Stimulated activated CD8-positive, alpha-beta memory T cell treated with anti-CD3 and anti-CD28 coated beads, Interleukin-4, amount 100 ng/mL, for 4 hours (primary cell): ENCODE measurements at places on chromosomes 6 and 20.

DNA sequence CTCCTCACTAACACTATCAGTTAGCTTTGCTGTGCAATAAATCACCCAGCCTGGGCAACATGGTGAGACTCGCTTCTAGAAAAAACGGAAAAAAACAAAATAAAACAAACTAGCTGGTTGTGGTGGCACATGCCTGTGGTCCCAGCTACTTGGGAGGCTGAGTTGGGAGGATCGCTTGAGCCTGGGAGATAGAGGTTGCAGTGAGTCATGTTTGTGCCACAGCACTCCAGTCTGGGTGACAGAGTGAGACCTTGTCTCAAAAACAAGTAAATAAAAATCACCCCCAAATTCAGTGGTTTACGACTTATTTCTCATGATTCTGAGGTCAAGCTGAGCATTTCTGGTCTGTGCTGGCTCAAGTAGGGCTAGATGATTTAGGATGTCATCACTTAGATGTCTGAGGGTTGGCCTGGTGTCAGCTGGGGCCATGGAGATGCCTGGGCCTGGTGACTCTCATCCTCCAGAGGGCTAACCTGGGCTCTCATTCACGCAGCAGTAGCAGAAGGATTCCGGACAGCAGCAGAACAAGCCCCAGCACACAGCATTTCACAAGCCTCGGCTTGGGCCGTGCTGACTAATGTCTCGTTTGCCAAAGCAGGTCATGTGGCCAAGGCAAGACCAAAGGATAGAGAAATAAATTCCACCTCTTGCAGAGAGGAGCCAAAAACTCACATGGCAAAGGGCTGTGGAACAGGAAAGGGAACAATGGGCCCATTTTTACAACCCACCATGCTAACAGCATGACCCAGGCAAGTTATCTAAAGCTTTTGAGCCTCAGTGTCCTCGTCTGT, 32.5 kb downstream of the MGME1 start:
- no peak for DNase-seq

DNA sequence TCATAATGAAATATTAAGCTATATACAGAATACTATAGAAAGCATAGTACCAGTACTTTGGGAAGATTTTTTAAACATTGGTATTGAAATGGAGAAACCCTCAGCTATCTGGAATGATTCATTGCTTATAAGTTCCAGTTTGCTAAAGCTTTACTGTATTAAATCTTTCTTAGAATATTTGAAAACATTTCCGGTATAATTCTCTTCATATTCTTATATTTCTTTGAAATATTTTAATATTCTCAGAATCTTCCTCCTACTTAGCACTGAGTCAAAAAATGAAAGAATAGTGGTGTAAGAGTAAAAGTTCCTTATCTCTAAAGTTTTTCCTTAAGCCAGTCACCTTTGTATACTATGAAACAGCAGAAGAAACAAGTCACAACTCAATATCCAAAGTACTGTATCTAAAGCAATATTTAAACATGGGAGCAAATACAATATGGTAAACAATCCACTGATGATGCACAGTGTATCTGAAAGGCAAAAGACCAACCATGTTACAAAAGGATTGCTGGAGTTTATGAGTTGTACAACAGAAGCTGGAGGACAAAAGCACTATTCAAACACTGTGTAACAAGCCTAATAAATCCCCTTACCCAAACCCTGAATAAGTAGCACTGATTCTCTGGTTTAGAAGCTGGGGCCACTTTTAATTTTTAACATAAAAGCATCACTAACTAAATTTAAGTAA, 102.1 kb downstream of the PRDM1 start:
- no peak for DNase-seq

DNA sequence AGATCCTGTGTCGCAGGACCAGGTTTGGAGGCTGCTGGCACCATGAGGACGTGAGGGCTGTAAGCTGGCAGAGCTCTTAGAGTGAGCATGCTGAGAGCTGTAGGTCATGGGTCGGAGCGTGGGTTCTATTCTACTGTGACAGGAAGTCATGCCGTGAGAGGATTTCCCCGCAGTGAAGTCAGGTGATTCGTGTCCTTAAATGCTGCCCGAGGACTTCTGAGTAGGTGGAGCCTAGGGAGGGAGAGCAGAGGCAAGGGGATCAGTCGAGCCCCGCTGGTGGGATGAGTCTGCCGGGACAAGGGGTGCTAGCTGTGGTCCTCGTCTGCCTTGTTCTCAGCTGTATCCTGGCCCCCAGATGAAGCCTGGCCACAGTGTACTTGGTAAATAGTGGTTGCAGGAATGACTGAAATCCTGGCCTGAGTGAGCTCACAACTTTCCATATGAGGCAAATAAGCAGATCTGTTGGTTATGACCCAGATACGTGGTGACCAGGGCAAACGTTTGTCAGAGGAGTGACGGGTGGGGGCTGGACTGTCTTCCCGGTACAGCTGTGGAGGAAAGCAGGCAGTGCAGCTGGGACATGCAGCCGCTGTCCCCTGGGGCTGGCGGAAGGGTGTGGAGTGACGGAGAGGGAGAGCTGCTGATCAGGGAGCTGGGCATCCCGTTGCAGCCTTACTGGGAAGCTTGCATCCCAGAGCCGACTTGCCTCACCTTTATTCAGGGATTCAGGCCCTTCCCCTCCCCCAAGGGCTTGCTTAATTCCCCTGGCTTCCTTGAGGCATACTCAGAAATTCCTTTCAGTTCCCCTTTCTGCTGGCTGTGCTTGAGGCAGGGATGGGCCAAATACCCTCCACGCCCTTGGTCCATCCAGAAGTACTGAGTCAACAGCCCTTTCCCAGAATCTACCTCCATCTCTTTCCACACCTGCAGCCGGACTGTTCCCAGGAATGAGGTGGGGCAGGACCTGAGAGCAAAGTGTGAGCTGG, 250.9 kb upstream of the RREB1 start:
- DNase-seq = peak; percentile 6

GRCh38 chr6:88872962-88873361, 90.5 kb downstream of the RNGTT start:
- DNase-seq = no peak

GRCh38 chr20:57091748-57092111, 174.7 kb downstream of the BMP7 start:
- no peak for DNase-seq

DNA sequence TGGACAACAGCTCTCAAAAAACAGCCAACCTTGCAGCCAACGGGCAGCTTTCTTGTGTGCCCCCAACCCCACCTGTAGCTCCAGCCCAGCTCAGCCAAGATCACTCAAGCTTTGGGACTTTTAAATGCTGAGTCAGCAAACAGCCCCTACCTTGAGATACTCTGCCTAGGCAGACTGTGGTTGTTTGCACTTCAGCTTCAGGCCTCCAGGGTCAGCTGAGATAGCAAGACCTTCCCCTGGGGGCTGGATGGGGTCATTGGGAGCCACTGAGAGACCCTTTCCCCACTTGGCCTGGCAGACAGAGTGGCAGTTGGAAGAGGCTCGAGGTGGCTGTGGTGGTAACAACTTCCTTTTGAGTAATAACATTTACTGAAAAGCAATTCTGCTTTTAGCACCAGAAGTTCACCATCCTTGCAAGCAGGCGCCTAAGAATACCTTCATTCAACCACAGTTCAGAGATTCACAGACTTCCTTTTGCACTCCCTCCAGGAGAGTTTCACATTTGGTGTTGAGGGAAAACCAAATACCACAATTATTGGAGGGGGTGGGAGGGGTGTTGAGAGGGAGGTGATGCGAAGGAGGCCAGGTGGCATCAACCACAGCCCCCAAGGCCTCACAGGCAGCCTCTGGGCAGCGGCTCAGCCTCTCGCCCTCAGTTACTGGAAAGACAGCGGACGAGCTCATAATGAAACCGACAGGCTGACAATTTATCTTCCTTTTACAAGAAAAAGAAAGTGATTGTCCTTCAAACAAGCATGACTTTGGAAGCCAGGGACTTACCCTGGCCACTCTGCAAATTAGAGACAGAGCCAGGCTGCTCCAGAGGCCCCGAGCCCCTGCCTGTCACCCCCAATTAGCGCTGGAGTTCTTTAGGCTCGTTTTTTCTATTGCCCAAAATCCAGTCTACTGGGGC, 148.1 kb downstream of the CEBPB start:
- DNase-seq = no peak

DNA sequence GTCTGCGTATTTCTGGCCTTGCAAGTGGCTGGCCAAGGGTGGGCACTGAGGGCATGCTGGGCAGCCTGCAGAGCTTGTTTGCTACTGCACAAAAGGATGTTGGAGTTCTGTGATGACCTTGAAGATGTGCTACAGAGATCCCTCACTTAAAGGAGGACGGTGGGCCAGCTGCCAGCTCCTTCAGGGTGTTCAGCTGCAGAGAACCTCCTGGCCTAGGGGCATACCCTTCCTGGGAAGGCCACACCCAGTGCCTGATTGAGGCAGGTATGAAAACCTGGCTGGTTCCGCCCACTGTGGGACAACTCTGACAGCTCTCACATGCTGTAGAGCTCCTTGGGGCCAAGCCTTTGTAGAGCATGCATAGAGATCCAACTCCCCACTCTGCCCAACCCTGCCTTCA, 3.0 kb upstream of the KCNK17 start:
- DNase-seq = no peak

GRCh38 chr6:162385980-162386379, 341.6 kb downstream of the PRKN start:
- DNase-seq = no peak

- no peak for DNase-seq
Measured at GRCh38 chr6:41634657-41635056, 3.6 kb upstream of the MDFI start.

DNA sequence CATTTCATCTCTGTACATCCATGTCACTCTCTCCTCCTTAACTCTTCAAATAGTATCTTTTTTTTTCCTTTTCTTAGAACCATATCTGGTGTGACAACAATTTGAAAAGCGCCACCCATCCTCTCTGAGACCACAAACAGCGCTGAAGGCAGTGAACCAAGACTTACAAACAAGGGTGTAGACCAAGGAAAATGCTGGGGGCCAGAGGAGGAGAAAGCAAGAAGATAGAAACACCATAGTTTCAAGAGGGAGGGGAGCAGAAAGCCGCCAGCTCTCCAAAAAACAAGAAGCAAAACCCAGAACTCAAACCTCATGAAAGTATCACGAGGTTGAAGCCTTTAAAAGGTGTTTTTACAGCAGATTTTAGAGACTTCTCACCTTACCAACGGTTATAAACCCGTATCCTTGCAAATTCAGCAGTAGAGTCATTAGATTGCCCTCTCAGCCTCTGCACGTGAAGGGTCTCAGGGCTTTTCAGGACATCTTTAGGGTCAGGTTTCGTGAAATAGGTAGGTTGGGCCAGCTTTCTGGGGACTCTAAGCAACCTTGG, 13.3 kb upstream of the RIPOR2 start:
- DNase-seq = no peak

- no peak for DNase-seq
Measured at GRCh38 chr20:8133310-8133768, 1.3 kb downstream of the PLCB1 start.

DNA sequence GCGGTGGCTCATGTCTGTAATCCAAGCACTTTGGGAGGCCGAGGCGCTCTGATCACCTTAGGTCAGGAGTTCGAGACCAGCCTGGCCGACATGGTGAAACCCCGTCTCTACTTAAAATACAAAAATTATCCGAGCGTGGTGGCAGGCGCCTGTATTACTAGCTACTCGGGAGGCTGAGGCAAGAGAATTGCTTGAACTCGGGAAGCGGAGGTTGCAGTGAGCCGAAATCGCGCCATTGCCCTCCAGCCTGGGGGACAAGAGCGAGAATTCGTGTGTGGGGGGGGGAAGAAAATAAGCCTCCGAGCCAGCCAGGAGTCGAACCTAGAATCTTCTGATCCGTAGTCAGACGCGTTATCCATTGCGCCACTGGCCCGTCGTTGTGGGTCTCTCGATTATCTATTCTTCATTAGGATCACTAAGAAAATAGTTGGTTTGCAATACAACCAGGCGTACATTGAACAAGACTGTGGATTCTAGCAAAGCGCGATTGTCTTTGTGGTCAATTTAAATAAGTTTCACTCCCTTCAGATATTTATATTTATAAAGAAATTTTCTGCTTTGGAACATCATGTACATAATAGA, 33.9 kb upstream of the PRSS16 start:
- DNase-seq = no peak

DNA sequence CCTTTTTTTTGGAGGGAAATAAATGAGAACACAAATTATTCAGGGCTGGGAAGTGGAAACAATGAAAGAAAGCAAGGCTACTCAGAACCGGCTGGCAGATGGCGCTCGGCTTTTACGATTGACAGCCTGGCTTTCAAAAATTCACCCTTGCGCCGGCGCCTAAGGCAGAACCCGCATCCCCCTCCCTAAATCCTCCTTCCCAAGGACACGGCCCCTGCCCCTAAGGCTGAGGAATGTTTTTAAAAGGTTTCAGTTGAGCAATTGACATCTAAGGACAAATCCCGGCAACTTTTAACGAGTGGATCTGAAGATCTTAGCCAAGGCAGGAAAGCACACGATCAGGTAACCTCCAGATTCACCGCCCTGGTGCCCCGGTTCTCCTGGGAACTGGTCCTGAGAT, 16.3 kb downstream of the GNAS start:
- no peak for DNase-seq

DNA sequence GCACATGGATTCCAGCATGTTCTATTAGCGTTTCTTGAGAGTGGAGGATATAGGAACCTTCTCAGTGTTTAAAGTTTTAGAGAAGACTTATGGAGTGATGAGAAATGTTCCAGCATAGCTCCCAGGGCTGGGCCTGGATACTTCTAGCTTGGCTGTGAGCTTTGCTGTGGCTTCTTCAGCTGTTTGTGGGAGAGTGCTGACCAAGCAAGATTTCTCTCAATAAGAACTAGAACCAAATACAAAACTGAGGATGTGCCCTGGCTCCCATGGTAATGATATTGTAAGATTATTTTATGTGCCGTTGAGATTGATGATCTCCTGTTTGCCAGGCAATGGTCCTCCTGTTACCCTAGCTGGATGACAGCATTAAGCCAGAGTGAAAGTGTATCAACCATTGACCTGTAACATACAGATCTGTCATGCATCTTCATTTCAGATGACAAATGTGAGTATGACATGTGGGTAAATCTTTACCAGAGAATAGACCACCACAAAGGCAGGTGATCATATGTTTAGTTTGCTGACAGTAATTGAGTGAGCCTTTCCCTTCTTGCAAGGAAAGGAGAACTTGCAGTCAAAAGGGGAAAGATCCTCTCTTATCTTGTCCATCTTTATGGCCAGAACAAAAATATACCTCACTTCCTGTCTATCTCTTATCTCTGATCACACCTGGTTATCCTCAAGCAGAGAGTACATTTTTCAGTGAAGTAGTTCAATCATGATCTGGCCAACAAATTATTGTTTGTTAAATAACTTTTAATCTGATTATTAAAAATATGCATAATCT, 180.1 kb downstream of the SLC24A3 start:
- no peak for DNase-seq

GRCh38 chr20:60629206-60629605, 622.9 kb upstream of the CDH4 start:
- no peak for DNase-seq

- no peak for DNase-seq
Measured at GRCh38 chr6:37624606-37625574, 72.8 kb downstream of the MDGA1 start.

GRCh38 chr6:155303361-155303870, 10.9 kb downstream of the TFB1M start:
- DNase-seq = no peak

DNA sequence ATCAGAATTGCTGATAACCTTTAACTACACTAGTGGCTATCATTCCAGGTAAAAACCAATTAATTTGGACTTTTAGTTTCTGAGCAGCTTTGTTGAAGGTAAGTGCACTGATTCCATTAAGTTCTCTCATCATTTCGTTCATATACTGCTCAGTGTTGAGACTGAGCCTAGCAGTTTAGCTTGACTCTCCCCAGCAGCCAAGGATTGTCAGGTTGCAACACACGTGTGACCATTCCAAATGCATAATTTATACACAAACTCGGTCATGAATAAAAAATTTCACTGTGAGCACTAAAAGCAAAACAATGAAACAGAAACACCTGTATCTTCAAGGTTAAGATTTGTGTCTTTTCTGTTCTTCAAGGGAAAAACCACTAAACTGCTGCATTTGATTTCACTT, 8.9 kb downstream of the FERMT1 start:
- no peak for DNase-seq
